H9 (cell line): ENCODE measurements at places on chromosomes 6 and 20. TPM values are rescaled to one million over a fixed set of nuclear protein-coding genes. Genes with fewer than 3 reads are reported as not detected.

- no peaks in the 10 kb centered on the region for H3K36me3 ChIP-seq
- H3K27me3 ChIP-seq = no peaks in the 10 kb centered on the region
- no peak overlapping the region for H3K4me3 ChIP-seq
- H3K4me1 ChIP-seq = no peaks in the 10 kb centered on the region
- DNase-seq = no peak
These were observed 213.8 kb upstream of the ZFP64 start for GRCh38 chr20:52405417-52405816.

- H3K27ac ChIP-seq = peak overlapping the region; percentile 13
- H3K27me3 ChIP-seq = no peaks in the 10 kb centered on the region
- DNase-seq = no peak
- peaks cover 14% of the 10 kb centered on the region for H3K4me1 ChIP-seq
- peaks cover 27% of the 10 kb centered on the region for H3K36me3 ChIP-seq
- H3K4me3 ChIP-seq = peak overlapping the region; percentile 67
These were observed 42.3 kb downstream of the GNAS start for GRCh38 chr20:58894652-58895447.

GRCh38 chr6:64580346-64580745 lies 944.7 kb downstream of the PHF3 start:
- no peak for DNase-seq
- H3K27me3 ChIP-seq = no peaks in the 10 kb centered on the region
- no peaks in the 10 kb centered on the region for H3K4me1 ChIP-seq
- H3K27ac ChIP-seq = no peak overlapping the region
- no peak overlapping the region for H3K4me3 ChIP-seq
- H3K36me3 ChIP-seq = no peaks in the 10 kb centered on the region

DNA sequence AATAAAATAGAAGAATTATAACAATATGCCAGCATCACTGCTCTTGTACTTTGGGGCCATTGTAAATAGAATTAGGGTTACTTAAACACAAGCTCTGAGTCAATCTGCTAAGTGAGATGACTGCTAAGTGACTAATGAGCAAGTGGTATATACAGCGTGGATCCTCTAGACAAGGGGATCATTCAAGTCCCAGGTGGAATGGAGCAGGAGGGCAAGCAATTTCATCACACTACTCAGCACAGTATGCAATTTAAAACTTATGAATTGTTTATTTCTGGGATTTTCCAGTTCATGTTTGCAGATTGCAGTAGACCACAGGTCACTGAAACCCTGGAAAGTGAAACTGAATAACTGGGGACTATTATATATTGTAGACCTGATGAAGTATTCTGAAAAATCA lies 235.3 kb downstream of the BTBD3 start:
- DNase-seq = no peak
- no peak overlapping the region for H3K27ac ChIP-seq
- H3K27me3 ChIP-seq = no peaks in the 10 kb centered on the region
- H3K4me3 ChIP-seq = no peak overlapping the region

DNA sequence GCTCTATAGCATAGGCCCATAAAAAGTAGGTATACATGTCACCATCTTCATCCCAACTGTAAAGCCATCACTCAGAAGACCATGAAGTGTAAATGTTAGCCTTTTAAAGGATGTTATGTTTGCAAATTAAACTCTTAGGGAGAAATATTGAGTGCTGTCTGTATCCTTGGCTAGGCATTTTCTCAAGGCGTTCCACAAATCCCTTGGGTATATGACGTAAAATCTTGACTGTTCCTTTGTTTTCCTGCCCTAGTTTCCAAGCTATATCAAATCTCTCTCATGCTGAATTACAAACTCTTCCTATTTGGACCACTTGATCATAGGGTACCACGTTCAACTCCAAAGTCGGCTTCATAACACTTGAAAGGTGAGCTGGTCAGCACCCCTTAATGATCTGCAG lies 486.2 kb downstream of the HDGFL1 start:
- no peaks in the 10 kb centered on the region for H3K4me1 ChIP-seq
- no peak overlapping the region for H3K27ac ChIP-seq
- H3K27me3 ChIP-seq = no peaks in the 10 kb centered on the region
- H3K36me3 ChIP-seq = peaks cover 19% of the 10 kb centered on the region

DNA sequence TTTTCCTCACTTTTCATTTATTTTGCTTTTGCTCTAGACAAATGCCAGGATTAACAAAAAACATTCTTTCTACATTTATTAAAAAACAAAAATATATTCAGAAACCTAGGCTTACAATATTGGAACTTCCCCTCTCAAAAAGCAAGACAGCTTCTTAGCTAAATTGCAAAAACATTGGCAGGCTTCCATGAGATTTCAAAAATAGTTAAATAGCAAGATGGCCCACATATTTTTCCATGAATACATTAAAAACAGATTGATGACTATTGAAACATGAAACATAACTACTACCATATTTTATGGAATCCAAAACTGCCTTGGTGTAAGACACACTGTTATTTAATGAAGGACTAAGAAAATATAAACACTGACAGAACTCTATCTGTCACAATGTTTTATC lies 92.0 kb downstream of the LY86 start:
- H3K27me3 ChIP-seq = no peaks in the 10 kb centered on the region
- H3K4me1 ChIP-seq = peaks cover 4% of the 10 kb centered on the region; the same call in 1 of the 2 replicates

GRCh38 chr20:41142245-41142644 lies 4.9 kb downstream of the PLCG1 start:
- H3K4me1 ChIP-seq = peaks cover 16% of the 10 kb centered on the region; the same call in 1 of the 2 replicates
- no peak overlapping the region for H3K27ac ChIP-seq
- peaks cover 13% of the 10 kb centered on the region for H3K36me3 ChIP-seq
- H3K4me3 ChIP-seq = no peak overlapping the region

GRCh38 chr6:16723826-16724225 lies 37.4 kb downstream of the ATXN1 start:
- H3K4me3 ChIP-seq = no peak overlapping the region
- peak; percentile 58 for DNase-seq
- H3K4me1 ChIP-seq = peaks cover 3% of the 10 kb centered on the region; the same call in 1 of the 2 replicates
- no peak overlapping the region for H3K27ac ChIP-seq
- no peaks in the 10 kb centered on the region for H3K36me3 ChIP-seq
- H3K27me3 ChIP-seq = no peaks in the 10 kb centered on the region

- no peak for DNase-seq
- H3K36me3 ChIP-seq = no peaks in the 10 kb centered on the region
These were observed 55.8 kb downstream of the FGD2 start for GRCh38 chr6:37061157-37061804.

- no peaks in the 10 kb centered on the region for H3K27me3 ChIP-seq
- DNase-seq = no peak
- H3K4me1 ChIP-seq = no peaks in the 10 kb centered on the region; the same call in 1 of the 2 replicates
- H3K27ac ChIP-seq = no peak overlapping the region
- peaks cover 2% of the 10 kb centered on the region; the same call in 2 of the 3 replicates for H3K36me3 ChIP-seq
These were observed 164.5 kb downstream of the DOK5 start for GRCh38 chr20:54639941-54640340.

- H3K4me3 ChIP-seq = no peak overlapping the region
- peaks cover 16% of the 10 kb centered on the region; the same call in 1 of the 2 replicates for H3K4me1 ChIP-seq
- no peak for DNase-seq
- H3K27me3 ChIP-seq = no peaks in the 10 kb centered on the region
- peaks cover 43% of the 10 kb centered on the region for H3K36me3 ChIP-seq
These were observed 39.4 kb upstream of the MRPS10 start for GRCh38 chr6:42257063-42257462.

- peaks cover 4% of the 10 kb centered on the region; the same call in 1 of the 2 replicates for H3K4me1 ChIP-seq
- no peaks in the 10 kb centered on the region for H3K27me3 ChIP-seq
- no peaks in the 10 kb centered on the region for H3K36me3 ChIP-seq
- peak within 1 kb of the TSS; percentile 10 for H3K27ac ChIP-seq
These were observed at the start of gene SNX9 for GRCh38 chr6:157823001-157823527. Gene SNX9 (plus strand): TSS chr6:157823246. CDS start chr6:157823435, 189 bp downstream.

GRCh38 chr20:4026093-4026601 lies 10.8 kb upstream of the RNF24 start:
- no peak overlapping the region for H3K4me3 ChIP-seq
- peaks cover 3% of the 10 kb centered on the region for H3K36me3 ChIP-seq
- DNase-seq = peak; percentile 52
- H3K27ac ChIP-seq = no peak overlapping the region

GRCh38 chr6:30691208-30691847 lies 544 bp upstream of the NRM start:
- H3K27me3 ChIP-seq = no peaks in the 10 kb centered on the region
- H3K27ac ChIP-seq = no peak overlapping the region
- no peak for DNase-seq
- H3K36me3 ChIP-seq = peaks cover 13% of the 10 kb centered on the region

- no peaks in the 10 kb centered on the region for H3K27me3 ChIP-seq
- no peak overlapping the region for H3K27ac ChIP-seq
- peaks cover 17% of the 10 kb centered on the region for H3K36me3 ChIP-seq
These were observed 1.1 kb downstream of the B4GALT5 start for GRCh38 chr20:49712646-49712995.

Gene FKBP1C
- 0.52 and 1.2 TPM in 2 replicates for total RNA-seq

Gene AGER
- total RNA-seq = 14.3 and 17.8 TPM in 2 replicates

Gene PTGIS
- 18.9 and 20.0 TPM in 2 replicates for total RNA-seq

Gene GJA10
- not detected in 2 replicates for total RNA-seq

Gene TNF
- not detected in 2 replicates for total RNA-seq

Gene HLA-DQB1
- total RNA-seq = 39.2 and 41.0 TPM in 2 replicates
